ENCODE measurements at places on chromosomes 16 and 17.

GRCh38 chr17:38543403-38544174 is 62.2 kb downstream of the SRCIN1 start:
- DNase-seq: no peak

- no peak for DNase-seq
Observed at GRCh38 chr16:88593489-88593888, 23.3 kb downstream of the ZC3H18 start.

DNA sequence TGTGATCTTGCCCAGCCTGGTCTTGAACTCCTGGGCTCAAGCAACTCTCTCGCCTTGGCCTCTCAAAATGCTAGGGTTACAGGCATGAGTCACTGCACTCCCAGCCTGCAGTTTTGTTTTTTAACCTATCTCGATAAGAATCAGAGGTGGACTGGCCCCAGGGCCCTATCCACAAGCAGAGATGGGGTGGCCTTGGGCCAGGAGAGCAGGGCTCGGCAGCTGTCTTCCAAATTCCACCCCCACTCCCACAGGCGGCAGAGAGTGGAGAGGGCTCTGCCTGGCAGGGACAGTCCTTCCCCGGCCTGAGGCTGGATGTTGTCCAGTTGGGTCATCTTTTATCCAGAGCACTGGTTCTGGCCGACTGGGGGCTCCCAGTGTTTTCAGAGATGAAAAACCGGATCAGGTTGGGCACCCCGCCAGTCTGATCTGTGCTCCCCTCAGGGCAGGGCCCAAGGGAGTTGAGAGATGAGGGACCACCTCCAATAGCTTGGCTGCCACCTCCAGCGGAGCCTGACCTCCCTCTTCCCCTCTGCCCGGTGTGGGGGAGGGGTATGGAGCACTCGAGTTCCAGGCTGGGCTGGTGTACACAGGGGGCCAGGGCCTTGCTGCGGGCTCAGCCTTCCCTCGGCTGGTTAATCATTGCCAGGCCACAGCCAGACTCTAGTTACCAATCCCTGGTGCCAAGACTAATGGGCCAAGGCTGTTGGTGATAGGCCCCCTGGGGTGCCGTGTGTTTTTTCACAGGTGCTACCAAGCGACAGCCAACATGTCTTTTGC is 30.3 kb upstream of the MYO15B start:
- DNase-seq: no peak

GRCh38 chr16:89615596-89616090 is 2.2 kb downstream of the DPEP1 start:
- no peak for DNase-seq

DNA sequence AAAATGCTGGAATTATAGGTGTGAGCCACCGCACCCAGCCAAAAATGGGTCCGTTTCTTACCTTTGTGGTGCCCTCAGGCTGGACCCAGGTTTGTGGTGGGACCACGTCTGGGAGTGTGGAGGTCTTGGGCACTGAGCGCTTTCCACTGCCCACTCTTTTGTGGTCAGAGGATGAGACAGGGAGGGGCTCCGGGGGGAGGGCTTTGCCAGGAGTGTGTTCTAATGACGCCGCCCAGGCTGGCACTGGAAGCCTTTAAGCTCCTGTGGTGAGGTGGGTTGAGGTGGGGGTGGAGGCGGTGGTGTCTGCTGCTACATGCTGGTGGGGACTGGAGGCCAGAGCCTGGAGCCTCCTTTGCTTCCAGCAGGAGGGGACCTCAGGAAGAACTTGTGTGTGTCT is 12.8 kb upstream of the ADCY7 start:
- DNase-seq: no peak

GRCh38 chr17:81541123-81541522 is 11.0 kb downstream of the FAAP100 start:
- no peak for DNase-seq

GRCh38 chr16:10114409-10114808 is 67.8 kb downstream of the GRIN2A start:
- no peak for DNase-seq

- DNase-seq: no peak
Observed at GRCh38 chr16:12099451-12100123, 123.1 kb downstream of the SNX29 start.

DNA sequence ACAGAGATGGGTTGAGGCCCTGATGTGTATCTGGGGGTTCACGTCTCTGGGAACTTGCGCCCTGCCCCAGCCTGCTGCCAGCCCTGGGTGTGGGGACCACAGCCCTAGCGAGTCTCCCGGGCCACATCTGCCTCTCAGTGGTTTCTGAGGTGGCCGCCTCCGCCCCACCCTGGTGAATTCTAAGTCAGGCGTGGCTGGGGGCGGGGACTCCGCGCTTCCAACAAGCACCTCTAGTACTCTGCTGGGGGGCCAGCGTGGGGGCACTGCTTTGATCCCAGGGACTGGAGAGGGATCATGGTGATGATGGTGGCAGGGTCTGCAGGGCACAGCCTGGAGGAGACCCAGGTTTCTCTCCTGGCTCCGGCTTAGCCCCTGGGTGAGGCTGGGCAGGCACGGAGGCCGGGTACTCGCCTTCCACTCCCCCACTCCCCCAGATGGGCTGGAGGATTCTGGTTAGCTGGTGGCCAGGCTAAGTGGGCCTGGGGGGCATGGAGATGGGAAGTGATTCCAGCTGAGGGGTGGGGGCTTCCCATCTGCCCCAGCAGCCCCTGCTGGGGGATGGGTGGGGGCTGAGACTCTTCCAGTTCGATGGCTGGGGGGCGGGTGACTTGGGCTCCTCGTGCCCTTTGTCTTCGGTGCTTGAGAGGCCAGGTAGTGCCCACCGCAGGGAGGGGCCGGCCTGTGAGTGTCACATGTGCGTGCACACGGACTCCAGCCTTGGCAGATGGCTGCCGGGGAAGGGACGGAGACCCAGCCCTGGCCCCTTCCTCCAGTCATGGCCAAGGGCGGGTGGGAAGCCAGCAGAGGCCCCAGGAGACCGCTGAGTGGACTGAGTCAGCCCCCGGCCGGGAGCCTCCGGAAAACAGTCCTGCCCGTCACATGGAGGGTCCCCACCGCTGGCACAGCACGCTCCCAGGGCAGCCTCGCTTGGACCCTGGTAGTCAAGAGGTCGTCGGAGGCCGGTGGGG is 3.9 kb downstream of the GLIS2 start:
- DNase-seq: no peak

GRCh38 chr17:51056813-51057510 is 63.7 kb downstream of the SPAG9 start:
- no peak for DNase-seq

- DNase-seq: peak; percentile 29
Observed at GRCh38 chr17:49361129-49361901, 735 bp downstream of the ZNF652 start.

- no peak for DNase-seq
Observed at GRCh38 chr16:79305074-79305473, 295.5 kb downstream of the MAF start.

DNA sequence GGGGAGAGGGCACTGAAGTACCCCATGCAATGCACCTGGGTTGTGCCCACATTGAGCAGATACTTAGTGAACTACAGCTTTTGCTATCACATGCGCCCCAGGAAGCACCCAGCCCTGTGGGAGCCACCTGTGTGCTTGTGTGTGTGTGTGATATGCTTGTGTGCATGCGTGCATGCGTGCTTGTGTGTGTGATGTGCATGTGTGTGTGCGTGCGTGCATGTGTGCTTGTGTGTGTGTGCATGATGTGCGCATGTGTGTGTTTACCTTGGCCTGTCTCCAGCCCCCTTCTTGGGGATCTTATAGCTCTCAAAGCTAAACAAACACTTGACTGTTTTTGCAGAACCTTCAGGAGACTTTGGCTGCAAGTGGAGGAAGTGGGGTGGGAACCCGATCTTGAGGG is 841 bp downstream of the C16orf89 start:
- DNase-seq: peak; percentile 32

DNA sequence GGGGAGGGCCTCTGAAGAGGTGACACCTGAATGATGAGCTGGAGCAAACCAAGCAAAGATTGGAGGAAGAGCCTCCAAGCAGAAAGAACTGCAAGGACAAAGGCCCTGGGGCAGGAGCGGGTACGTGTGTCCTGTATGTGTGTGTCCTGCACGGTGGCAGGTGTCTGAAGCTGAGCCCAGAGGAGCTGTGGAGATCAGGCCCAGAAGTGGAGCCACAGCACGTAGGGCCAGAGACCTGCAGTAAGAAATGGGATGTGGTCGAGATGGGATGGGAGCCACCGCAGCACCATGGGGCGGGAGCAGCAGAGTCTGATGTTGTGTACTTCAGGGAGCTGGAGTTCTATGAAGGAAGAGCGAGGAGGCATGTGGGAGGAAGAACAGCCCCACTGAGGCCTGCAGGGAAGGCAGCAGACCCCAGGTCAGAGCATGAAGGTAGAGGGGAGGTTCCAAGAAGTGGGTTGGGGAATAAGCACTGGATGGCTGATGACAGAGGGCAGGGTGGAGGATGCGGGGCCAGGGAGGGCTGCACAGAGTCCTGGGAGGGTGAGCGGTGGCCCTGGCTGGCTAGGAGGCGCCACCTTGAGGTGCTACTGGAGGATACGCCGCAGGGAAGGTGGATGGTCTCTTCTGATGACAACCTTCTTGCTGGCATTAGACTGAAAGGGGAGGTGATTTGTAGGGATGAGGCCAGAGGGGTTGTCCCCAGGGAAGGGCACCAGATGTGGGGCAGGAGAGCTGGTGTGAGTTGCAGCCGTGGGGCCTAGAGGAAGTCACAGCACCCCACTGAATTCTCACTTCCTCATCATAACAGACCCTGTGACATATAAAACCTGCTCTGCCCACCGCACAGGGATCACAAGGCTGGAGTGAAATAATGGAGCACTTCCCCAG is 10.6 kb upstream of the CETP start:
- no peak for DNase-seq

DNA sequence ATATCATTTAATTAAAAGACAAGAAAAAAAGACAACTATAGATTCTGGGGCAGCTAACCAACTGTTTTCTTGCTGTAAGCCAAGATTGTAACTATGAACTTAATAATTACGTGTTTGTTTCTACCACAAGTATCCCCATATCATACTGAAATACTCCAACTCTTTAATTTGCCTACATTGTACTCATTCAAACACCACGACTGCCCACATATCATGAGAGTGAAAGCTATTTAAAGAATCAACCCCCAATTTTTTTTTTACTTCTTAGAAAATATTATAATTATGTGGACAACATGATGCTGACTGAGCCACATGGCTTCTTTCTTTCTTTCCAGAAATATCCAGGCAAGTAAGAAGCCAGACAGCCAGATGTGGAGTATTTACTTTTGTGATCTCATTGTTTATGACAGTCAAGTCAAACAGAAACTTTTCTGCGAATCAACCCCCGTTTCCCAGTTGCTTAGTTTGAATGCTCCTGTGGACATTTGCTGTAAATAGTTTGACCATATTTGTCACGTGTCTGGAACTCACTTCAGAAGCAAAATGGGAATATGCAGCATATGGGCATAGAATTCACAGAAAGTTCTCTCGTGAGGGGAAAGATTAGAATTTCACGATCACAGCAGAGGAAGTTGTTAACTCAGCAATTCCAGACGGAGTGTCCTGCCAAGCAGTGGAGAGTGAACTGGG is 126.8 kb upstream of the PSMD7 start:
- no peak for DNase-seq

- no peak for DNase-seq
Observed at GRCh38 chr17:77098884-77099545, 41.8 kb upstream of the SEC14L1 start.

GRCh38 chr17:60315650-60316049 is 76.3 kb downstream of the USP32 start:
- DNase-seq: no peak

DNA sequence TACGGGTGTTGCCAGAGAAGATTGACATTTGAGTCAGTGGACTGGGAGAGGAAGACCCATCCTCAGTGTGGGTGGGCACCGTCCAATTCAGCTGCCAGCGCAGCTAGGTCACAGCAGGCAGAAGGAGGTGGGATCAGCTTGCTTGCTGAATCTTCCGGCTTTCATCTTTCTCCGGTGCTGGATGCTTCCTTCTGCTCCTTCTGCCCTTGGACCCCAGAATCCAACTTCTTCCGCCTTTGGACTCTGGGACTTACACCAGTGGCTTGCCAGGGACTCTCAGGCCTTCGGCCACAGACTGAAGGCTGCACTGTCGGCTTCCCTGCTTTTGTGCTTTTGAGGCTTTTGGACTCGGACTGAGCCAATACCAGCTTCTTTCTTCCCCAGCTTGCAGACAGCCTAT is 46.1 kb upstream of the RPL38 start:
- DNase-seq: no peak

GRCh38 chr16:52557236-52557635 is 10.3 kb upstream of the TOX3 start:
- DNase-seq: no peak
